ENCODE measurements at places on chromosomes 1 and 21.
A peak's percentile ranks its signal among the peaks of the same experiment; 100 is the strongest.

DNA sequence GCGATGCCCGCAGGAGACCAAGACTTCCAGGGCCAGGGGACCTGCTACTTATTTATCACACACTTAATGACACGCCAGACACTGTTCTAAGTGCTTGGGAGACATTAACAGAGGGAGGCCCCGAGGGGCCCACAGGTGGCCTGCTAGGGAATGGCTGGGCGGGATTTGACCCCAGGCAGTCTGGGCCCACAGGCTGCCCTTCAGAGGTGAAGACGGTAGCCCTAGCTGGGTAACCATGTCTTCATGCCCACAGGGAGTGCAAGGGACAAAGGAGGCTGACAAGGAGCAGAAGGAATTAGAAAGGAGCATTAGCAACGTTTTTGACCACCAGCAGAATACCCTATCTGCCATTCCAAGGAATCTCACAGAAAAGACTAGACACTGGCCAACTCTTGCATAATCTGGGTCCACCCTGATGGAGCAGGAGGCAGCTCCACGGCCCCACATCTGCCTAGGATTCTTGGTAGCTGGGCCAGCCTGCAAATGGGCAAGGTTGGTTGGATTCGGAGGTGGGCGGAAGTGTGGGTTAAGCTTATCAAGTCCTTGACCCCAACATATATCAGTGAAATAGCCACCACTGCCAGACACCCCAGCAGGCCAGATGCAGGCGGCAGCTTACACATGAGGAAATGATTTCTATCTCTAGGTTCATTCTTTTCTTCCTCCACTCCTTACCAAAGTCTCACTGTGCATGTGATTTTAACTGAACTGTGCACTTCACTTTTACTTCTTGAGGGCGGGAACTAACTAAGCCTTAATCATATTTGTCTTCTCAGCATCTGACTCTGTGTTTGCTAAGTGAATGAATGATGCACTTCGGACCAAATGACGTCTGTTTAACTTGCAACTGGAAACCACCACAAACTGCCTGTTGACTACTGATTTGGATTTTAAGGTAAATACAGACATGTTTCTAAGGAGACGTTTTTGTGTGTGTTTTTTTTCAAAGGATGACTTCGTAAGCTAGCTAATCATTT, 3.4 kb upstream of the ETS2 start:
- no peak for DNase-seq

DNA sequence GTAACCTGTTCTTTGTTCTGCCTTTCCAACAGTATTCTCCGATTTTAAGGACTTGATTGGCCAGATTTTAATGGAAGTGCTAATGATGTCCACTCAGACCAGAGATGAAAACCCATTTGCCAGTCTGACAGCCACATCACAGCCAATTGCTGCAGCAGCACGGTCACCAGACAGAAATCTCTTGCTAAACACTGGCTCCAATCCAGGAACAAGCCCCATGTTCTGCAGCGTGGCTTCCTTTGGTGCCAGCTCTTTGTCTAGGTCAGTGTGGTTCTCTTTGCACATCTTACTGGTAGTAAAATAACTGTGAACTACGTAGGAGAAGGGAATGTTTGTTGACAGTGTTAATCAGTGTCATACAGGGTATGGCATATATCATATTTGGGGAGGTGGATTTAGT, 72.7 kb downstream of the UBE4B start:
- DNase-seq: no peak

- DNase-seq: no peak
Measured at GRCh38 chr1:86205741-86206140, 49.2 kb upstream of the COL24A1 start.

DNA sequence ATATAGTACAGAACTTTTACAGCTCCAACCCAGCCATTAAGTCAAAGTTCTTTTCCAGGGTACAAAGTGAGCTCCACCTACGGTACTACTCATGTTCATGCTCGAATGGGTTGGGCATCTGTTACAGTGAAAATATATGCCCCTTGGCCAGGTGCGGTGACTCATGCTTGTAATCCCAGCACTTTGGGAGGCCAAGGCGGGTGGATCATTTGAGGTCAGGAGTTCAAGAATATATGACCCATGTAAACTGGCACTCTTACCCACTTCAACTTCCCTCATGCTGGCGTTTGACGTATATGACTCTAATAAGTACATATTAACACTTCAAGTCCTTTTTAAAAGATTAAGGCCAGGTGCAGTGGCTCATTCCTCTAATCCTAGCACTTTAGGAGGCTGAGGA, 71.3 kb upstream of the PKN2 start:
- no peak for DNase-seq

DNA sequence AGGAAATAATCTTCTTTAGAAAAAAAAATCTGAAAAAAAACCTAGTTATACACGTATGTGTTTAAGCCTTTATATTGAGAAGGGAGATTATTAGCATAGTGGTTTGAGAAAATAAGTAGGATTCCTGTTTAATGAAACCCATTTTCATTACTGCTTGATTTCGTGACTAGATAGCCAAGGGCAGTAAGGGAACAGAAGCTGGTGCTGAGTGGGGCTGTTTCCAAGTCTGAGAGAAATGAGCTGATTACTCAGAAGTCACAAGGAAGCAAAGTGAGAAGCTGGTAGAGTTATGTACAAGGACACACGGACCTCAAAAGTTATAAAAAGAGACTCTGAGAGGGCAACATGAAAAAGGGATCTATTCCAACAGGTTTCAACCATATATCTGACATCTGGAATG, 256.5 kb downstream of the TTLL7 start:
- no peak for DNase-seq

- no peak for DNase-seq
Measured at GRCh38 chr1:227351443-227351842, 33.2 kb upstream of the CDC42BPA start.

- DNase-seq: peak; percentile 74
Measured at GRCh38 chr21:43866659-43867331, 1.8 kb downstream of the AGPAT3 start.

GRCh38 chr1:171798765-171799164, 17.3 kb downstream of the METTL13 start:
- DNase-seq: no peak

GRCh38 chr1:222390181-222390580, 157.7 kb downstream of the HHIPL2 start:
- DNase-seq: no peak

DNA sequence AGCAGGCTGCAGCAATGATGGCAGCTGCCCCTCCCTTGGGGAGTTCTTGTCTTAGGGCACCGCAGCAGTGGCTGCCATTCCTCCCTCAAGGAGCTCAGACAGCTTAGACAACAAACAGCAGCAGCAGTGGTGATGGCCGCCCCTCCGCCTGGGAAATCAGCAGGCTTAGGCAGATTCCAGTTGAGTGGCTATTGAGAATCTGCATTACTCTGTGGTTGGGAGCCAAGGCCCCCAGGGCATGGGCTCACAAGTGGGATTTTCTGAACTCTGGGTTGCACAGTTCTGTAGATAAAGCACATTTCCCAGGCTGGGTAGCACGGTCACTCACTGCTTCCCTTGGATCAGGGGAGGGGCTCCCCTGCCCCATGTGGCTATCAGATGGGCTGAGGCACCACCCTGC, 1280.7 kb upstream of the TMPRSS15 start:
- no peak for DNase-seq

DNA sequence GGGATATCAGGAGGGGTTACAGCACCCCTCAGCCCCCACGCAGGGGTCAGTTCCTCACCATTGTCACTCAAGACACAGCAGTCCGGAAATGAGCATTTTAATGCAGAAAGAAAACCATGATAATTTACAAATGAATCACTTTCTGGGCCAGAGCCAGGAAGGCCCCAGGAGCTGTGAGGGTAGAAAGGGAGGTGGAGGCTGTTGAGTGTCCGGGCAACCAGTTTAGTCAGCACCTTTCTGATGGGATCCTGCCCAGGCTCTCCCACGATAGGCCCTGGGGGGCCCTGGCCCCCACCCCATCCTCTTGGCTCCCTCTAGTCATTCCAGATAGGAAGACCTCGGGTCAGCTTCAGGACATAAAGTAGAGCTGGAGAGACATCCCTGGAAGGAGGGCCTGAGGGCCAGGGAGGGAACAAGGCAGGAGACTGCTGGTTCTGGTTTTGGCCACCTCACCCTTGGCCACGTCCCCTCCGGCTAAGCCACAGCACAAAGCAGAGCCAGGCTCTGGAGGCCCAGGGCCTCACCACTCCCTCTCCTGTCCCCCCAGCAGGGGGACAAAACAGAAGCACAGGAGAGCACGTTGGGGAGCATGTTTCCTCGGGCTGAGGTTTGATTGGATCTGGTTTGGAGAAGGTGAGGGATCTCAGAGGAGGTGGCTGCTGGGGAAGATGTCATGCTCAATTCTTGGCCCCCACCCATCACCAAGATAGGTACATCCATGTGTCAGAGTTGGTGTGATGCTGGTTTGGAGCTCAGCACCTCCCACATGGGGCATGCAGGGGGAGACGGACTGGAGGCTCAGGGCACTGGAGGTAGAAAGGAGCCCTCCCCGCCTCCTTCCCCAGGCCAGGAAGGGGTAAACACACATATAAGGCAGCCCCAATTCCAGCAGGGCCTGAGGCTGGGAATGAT, 20.6 kb downstream of the ETNK2 start:
- DNase-seq: no peak

GRCh38 chr1:95640746-95641145, 406.7 kb downstream of the RWDD3 start:
- DNase-seq: no peak

DNA sequence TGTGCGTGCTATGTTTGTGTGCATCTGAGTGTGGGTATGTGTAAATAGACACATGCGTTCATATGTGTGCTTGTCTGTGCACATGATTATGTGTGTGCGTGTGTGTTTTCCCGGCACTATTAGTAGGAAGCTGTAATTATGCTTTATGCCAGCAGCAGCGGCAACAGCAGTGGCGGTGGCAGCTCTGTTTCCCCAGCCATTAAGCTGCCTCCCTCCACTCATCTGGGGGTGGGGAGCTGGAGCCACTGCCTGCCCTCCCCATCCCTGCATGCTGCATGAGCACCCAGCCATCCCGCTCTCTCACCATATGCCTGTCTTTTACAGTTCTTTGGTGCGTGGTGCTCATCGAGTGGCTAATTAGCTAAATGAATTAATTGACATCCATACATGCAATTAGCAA, 30.5 kb upstream of the ACOT11 start:
- no peak for DNase-seq

- no peak for DNase-seq
Measured at GRCh38 chr1:21594935-21595897, 73.9 kb downstream of the RAP1GAP start.

- no peak for DNase-seq
Measured at GRCh38 chr1:94434365-94435045, 16.3 kb downstream of the ABCD3 start.

DNA sequence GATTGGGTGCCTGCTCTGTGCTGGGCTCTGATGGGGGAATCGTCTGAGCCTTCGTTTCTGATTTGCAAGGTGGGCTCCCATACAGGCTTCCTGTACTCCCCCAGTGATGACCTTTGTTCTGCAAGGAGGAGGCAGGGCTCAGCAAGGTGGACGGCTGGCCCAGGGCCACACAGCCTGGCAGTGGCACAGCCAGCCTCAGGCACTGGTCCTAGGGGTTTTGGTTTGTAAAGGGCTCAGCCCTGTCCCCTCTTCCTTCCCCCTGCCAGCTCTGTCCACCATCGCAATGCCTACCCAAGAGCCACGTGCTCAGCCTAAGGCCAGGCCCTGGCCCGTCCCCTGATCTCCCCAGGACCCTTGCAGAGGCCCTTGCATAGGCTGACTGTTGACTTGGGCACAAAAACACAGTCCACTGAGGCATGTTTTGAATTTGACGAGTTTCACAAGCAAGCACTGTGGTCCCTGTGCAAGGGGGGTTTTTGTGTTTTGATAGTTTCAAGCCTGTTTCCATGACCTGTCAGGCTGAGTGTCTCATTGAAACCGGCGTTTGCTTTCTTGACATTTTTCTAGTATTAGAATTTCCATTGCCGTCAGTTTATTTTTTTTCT, 39.5 kb upstream of the TNFRSF1B start:
- no peak for DNase-seq

GRCh38 chr1:1091344-1092148, 17.4 kb upstream of the RNF223 start:
- no peak for DNase-seq

DNA sequence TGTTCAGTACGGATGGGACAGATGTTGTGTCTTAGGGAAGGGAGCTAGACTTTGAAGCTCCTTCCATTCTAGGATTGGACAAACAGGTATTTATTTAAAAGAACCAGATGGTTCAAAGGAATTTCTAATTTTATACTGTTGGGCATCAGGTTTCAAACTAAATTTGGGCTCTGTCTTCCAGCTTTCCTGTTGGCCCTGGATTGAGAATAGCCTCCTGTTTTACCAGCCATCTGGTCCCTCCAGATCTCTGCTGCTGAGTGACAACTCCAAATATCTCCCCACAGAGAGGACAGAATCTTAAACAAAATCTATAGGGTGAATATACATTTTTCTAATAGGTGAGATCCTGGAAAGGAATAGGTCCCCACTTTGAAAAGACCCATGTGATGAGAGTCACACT, 52.5 kb upstream of the CNIH3 start:
- no peak for DNase-seq

DNA sequence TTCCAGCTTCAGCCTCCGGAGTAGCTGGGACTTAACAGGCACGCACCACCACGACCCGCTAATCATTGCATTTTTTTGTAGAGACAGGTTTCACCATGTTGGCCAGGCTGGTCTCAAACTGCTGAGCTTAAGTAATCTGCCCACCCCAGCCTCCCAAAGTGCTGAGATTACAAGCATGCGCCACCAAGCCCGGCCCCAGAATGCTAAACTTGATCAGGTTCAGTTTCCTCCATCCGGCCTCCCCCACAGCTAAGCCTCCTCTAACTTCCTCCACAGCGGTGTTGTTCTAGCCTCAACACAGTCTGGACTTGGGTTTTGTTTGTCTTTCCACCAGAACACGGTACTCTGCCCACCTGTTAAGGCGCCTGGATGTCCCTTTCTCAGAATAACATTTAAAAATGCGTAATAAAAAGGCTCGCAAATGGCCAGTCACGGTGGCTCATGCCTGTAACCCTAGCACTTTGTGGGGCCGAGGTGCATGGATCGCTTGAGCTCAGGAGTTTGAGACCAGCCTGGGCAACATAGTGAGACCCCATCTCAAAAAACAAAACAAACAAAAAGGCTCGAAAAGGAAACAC, 2.4 kb downstream of the PARP1 start:
- no peak for DNase-seq

DNA sequence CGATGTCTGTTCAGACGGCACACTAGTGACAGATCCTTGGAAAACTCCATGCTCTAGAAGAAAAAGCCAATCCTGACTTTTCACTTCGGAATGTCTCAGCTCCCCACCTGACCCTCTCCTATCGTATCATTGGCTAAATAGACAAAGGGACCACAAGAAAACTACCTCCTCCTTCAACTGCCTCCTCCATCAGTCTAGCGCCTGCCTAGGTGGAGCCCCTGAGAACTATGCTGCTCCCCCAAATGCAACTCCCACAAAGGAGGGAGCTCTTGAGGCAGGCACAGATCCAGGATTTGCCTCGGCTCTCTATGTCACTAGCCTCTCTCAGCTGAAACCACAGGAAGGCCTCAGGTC, 148.4 kb downstream of the TOMM20 start:
- DNase-seq: no peak

Data from GM06990 (cell line).